Fibroblast of villous mesenchyme (primary cell): ENCODE measurements at places on chromosomes 6 and 20. TPM values are rescaled to one million over a fixed set of nuclear protein-coding genes. Genes with fewer than 3 reads are reported as not detected.

EEF1A2 gene
- under 0.01 and 0.43 TPM in 2 replicates for total RNA-seq

- peak; percentile 95 for DNase-seq
These were observed 40.1 kb downstream of the ILRUN start for GRCh38 chr6:34656378-34657036.

DNA sequence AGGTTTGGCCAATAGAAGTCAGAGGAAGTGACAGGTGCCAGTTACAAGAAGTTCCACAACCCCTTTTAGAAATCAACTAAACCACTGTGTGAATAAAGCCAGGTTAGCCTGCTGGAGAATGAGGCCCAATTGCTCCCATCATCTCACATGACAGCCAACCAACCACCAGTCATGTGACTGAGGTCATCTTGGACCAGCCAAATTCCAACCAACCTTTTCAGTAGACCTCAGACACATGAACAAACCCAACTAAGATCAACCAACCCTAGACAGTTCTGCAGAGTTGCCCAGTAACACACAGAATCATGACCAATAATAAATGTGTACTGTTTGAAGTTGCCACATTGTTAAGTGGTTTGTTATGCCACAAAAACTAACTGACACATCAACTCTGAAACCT is 44.6 kb upstream of the GGTLC1 start:
- DNase-seq: no peak

SLPI gene
- not detected in 2 replicates for total RNA-seq

GRCh38 chr6:18206591-18206990 is 51.4 kb downstream of the KDM1B start:
- no peak for DNase-seq

DNA sequence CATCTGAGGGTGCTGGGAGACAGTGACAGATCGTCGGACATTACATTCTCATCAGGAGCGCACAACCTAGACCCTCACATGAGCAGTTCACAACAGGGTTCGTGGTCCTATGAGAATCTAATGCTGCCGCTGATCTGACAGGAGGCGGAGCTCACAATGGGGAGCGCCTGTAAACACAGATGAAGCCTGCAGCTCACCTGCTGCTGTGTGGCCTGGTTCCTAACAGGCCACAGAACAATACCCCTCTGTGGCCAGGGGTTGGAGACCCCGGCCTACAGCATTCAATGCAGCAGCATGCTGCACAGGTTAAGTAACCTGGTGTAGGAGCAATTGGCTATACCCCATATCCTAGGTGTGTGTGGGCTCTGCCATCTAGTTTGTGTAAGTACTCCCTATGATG is 19.5 kb downstream of the ANKRD60 start:
- DNase-seq: no peak

CPNE5 gene
- total RNA-seq: under 0.01 and 0.32 TPM in 2 replicates
